ENCODE measurements at places on chromosomes 13 and 19.
A peak's percentile ranks its signal among the peaks of the same experiment; 100 is the strongest.

DNA sequence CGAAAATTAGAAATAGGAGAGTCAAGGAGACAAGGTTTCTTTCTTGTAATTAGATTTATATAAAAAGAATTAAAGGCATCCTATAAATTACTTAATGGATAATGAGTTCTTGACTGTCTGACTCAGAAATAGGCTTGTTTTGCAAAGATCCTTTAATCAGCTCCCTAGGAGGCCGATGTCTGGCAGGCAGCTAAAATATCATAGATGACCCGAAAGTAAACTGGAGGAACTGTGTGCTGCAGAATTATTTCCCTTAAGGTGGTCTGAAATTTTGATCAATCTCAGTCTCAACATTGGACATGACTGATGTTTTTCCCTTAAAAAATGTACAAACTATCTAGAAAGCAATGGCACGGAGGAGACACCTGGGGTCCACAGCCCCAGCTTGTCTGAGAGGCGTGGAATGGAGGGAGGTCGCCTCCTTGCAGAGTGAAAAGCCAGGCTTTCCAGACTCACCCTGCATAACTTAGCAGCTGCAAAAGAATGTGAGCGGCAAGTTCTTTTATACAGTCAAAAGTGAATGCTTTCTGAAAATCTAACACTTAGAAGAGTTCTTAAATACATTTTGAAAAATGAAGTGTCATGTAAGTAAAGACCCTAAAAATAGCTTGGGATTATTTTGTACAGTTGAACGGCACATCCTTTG, 44.8 kb downstream of the MBNL2 start:
- no peak for ATAC-seq

DNA sequence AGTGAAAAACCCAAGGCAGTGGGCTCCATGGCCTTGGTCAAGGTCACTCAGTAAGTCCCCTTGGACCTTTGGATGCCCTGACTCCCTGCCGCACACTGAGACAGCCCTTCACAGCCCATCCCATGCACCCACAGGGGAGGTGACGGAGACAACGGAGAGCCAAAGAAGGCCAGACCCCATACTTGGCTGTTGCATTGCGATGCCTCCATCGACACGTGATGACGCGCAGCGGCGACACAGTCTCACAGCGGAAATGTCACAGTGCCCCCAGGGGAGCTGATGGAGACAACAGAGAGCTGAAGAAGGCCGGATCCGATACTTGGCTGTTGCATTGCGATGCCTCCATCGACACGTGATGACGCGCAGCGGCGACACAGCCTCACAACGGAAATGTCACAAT, 282.4 kb downstream of the TEX29 start:
- no peak for ATAC-seq

DNA sequence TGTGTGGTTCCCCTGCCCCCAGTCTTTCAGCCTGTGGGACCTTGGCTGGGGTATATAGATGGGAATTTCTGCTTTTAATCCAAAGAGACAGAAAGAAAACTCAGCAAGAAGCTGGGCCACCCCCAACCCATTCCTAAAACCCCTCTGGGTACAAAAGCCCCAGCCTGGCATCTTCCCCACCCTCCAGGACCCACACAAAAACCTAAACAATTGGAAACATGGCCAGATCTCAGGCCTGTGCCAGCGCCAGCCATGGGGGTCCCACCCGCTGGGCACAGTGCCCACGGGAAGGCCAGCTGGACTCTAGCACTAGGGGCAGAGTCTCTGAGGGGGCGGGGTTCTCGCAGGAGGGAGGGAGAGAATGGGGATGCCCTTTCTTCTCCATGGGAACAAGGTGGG, 8.6 kb downstream of the LYL1 start:
- no peak for ATAC-seq

DNA sequence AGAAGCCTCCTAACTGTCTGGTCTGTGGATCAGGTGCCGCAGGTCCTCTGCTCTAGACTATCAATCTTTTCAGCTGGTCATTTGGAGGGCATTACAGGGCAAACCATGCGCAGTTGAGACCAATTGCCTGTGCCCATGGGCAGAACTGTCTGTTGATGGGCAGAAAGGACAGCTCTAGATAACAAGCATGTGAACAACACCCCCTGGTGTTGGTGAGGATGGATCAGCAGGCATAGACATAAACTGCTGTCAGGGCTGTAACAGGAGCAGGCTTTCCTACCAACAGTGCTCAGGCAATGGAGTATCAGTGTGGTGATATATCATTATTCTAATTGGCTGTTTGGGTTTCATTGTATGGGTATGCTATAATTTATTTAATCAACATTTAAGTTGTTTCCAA, 104.7 kb upstream of the KL start:
- ATAC-seq: peak; percentile 61

DNA sequence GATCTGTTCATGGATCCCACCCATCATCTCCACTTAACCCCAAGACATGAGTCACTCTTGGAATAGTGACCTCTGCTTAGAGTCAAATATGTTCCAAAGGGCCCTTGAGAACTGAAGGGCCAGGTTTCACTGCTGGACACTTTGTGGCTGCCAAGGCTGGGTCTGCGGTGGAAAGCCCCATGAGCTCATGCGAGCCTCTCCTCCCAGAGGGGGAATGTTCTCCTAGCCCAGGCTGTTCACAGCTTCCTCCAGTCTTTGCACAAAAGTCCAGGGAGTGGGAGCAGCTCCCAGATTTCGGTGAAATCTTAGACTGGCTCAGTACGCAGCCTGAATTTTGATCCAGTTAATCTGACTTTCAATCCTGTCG, 732 bp upstream of the DCLK1 start:
- no peak for ATAC-seq

DNA sequence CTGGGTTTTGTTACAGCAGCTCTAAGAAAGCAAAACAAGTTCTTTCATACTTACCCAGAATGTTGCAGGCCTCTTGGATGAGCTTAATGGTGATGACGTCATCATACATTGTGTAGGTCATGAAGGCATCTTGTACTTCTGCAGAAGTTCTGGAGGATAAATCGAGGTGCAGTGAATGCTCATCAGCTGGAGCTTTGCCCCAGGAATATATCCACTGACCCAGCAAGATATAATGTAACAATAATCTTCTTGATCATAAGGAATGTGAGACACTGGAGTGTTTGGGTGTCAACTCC, 63.0 kb downstream of the C13orf42 start:
- ATAC-seq: no peak

DNA sequence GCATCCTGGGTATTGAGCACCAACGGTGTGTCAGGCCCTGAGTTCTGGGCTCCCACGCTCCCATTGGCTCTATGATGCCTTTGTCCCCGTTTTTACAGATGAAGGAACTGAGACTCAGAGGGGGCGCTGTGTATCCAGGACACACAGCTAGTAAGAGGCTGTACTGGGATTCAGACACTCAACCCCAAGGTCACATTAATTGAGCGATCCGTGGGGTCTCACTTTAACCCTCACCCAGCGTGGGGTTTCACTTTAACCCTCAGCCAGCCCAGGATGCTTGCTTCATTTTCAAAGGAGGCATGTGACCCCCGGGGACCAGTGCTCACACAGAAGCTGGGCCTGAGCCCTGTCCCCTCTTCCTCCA, 42.6 kb downstream of the CYP4F22 start:
- no peak for ATAC-seq

DNA sequence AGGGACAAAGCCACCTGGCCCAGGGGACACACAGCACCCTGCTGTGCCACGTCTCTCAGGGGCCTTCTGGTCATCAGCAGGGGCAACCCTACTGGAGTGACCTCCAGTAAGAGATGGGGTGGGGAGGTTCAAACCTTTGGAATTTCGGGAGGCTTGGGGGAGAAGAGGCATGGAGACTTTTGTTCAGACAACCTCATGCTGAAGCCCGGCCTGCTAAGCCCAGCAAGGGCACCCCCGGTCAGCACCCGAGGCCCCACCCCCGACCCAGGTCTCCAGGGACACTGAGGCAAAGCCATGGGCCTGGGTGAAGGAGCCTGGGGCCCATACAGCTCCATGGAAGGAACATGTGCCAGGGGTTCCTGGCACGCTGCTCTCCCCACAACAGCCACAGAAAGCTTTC, 23.3 kb downstream of the ZNF787 start:
- ATAC-seq: no peak

GRCh38 chr19:13363245-13363644, 143.0 kb downstream of the CACNA1A start:
- ATAC-seq: no peak

DNA sequence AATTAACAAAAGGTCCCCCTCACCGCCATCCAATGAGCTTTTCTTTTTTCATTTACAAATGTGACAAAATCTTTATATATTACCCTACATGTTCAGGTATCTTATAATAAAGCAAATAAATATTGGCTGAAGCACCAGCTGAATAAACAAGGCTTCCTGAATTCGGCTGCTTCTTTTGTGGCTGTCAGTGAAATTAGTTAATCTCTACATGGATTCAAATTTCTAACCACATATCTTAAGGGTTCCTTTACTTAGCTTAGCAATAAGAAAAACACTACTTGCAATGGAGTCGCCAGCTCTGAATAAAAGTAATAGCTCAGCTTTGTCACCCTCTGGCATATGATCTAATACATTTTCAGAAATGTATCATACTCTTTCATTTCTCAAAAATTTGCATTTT, 104.3 kb downstream of the CCNA1 start:
- no peak for ATAC-seq

DNA sequence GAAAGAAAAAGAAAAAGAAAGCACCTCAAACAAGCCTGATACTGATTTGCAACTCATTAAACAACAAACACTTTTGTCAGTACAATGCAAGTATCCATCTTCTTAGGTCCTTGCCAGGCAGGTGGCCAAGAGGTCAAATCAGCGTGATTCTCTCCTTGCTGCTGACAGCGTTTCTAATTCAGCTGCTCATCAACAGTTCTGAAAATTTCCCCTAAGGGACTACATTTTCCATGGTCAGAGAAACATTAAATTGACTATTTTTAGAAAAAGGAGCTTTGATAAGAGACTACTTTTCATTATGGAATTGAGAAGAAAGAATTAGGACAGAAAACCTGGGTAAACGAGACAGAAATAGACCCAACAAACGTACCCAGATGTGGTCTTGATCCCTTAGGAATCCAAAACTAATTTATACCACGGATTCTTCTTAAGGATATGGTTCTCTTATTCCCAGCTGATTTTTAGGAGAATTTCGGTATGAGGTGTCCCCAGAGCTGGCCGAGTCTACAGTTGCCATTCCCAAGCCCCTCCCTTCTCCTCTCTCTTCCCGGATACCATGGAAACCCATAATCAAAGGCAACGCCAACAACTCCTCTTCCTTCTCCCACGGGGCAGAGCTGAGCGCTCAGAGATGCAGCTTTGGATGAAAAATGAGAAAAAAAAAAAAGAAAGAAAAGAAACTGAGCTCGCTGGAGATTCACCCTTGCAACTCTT, 29.5 kb upstream of the CEBPG start:
- no peak for ATAC-seq

DNA sequence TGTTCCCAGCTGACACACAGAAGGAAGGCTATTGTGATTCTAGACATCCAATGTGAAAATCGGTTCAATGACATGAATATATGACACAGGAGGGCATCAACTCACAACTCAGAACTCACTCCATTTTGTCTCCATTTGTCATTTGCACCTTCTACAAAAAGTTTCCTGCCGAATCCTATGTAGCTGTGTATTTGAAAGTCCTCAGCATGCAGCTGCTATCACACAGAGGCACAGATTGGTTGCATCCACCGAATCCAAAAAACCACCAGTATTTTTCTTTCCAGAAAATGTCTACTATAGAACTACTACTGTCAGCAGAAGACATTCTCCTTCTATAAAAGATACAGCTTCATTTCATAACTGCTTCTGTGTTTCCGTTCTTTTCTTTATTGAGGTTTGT, 13.3 kb downstream of the PCDH9 start:
- no peak for ATAC-seq

- no peak for ATAC-seq
These were observed 2823.7 kb upstream of the PCDH20 start for GRCh38 chr13:64239372-64239771.

- peak; percentile 82 for ATAC-seq
These were observed 5.7 kb upstream of the LYPD3 start for GRCh38 chr19:43471091-43471490.

GRCh38 chr19:11378319-11379189, 4.1 kb downstream of the SWSAP1 start:
- ATAC-seq: no peak

GRCh38 chr13:71797517-71797916, 69.5 kb downstream of the DACH1 start:
- no peak for ATAC-seq

DNA sequence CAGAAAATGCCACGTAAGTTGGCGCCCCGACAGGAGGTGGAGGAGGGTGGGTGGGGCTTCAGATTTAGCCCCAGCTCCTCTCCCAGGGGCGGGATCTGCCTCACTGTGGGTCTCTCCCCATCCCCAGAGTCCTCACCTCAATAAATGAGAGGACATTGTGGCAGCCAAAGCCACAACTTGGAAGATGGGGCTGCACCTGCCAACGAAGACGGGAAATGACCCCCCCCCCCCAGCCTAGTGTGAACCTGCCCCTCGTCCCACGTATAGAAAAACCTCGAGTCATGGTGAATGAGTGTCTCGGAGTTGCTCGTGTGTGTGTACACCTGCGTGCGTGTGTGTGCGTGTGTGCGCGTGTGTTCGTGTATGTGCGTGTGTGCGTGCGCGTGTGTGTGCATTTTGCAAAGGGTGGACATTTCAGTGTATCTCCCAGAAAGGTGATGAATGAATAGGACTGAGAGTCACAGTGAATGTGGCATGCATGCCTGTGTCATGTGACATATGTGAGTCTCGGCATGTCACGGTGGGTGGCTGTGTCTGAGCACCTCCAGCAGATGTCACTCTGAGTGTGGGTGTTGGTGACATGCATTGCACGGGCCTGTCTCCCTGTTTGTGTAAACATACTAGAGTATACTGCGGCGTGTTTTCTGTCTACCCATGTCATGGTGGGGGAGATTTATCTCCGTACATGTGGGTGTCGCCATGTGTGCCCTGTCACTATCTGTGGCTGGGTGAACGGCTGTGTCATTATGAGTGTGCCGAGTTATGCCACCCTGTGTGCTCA, 1.5 kb upstream of the TRAPPC5 start:
- peak; percentile 47 for ATAC-seq

- ATAC-seq: no peak
These were observed 32.9 kb upstream of the GTF3A start for GRCh38 chr13:27391471-27391870.

- no peak for ATAC-seq
These were observed 60.7 kb downstream of the DOCK9 start for GRCh38 chr13:98917116-98917515.

GRCh38 chr19:19687090-19687489, 18.5 kb downstream of the ZNF101 start:
- ATAC-seq: no peak

GRCh38 chr13:114259374-114259773, 22.0 kb upstream of the UPF3A start:
- ATAC-seq: no peak

DNA sequence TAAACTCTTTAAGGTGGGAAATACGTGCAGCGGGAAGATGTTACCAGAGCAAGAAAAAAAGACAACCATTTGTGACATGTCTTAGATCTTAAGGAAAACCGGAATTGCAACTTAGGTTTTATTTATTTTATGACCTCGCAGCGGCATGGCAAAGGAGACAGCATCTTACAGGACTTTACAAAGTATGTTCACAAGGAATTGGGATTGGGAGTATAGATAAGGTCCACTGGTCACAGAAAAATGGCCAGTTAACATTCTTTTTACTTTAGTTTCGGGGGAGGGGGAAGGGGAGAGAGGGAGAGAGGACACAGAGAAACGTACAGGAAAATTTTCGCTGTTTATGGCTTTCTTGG, 104.5 kb upstream of the DIAPH3 start:
- no peak for ATAC-seq
